ENCODE measurements at places on chromosomes 2 and 18. TPM values are rescaled to one million over a fixed set of nuclear protein-coding genes. Genes with fewer than 3 reads are reported as not detected.

DNA sequence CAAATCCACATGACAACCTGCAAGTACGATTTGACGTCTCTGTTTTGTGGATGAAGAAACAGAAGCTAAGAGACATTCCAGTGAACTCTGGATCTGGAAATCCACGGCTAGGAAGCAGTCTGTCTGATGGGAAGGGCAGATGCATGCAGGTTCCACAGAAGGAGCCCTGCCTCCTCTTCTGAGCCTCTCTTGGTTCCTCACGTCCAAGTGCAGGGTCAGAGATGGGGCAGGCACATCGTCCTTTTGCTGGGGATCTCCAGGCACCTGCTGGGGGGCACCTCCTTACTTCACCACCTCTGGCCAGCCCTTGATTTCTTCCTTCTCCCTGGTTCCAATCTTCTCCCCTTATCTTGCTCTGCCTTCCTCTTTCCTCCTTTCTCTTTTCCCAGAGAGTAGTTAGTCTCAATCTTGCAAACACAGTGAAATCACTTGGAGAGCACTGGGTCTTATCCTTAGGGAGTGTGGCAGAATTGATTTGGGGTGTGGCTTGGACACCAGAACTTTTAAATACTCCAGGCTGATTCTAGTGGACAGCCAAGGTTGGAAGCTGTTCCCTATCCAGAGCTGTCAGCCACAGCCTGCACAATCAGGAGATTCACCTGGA, 137.8 kb downstream of the BCL2 start:
- DNase-seq, result no peak

DNA sequence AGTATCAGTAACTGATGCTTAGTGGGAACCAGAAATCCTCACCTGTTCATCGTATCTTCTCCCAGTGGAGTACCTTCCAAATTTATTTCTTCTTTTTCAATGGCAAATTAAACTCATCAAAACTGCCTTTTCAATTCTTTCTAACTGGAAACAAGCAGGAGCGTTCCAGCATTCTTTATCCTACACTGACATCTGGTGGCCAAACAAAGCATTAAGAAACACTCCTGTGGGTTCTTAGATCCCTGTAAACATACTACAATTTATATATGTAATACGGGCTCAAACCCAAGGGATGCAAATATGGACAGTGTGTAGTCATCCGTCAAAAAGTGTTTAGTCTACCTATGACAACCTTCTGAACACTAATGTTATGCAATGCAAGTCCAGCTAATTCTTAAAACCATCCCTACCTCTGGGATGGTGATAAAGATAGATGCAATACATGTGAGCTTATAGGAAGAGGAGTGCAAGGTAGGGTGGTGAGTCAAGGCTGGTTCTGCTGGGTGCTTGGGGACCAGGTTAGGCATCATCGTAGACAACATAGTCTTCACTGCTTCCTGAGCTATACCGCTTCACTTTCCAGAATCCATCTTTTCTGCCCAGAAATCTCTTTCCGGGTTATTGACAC, 375.0 kb downstream of the CTNNA2 start:
- peak; percentile 13 for DNase-seq

- no peak for DNase-seq
Measured at GRCh38 chr18:13437796-13438506, 219.4 kb downstream of the LDLRAD4 start.

TRIP12 gene
- 49.2 TPM for polyA plus RNA-seq

DNA sequence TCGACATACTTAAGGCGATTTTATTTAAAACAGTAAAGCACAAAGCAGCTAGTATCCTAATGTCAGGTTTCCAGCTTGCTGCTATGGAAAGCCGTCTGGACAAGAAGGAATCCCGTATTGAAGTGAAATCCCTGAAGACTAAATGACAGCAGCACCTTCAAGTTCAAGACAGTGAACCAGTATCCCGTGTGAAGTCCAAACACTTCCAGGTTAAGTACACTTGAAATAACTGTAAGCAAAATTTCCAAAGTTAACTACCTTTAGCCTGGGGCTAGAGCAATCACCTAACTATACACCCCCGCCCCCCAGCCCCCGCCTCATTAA, 1.2 kb downstream of the MBOAT2 start:
- DNase-seq, result no peak

Data from urinary bladder (tissue), 4 donors.